Suprapubic skin (tissue), 4 donors: ENCODE measurements at places on chromosomes 5 and 9. TPM values are rescaled to one million over a fixed set of nuclear protein-coding genes. Genes with fewer than 3 reads are reported as not detected.
A peak's percentile ranks its signal among the peaks of the same experiment; 100 is the strongest.

KCNT1 gene
- total RNA-seq: not detected

C9orf153 gene
- not detected for total RNA-seq

- no peaks in the 10 kb centered on the region for H3K36me3 ChIP-seq
- no peak overlapping the region for H3K4me3 ChIP-seq
- DNase-seq: no peak
- no peaks in the 10 kb centered on the region for H3K27me3 ChIP-seq
- no peak overlapping the region for H3K27ac ChIP-seq
- peaks cover 6% of the 10 kb centered on the region for H3K4me1 ChIP-seq
Measured at GRCh38 chr9:13367784-13368183, 88.3 kb upstream of the MPDZ start.

LCN9 gene
- total RNA-seq: not detected

GRCh38 chr5:179229331-179229831 is 115.9 kb downstream of the ADAMTS2 start:
- H3K27me3 ChIP-seq: no peaks in the 10 kb centered on the region
- H3K36me3 ChIP-seq: no peaks in the 10 kb centered on the region
- no peak overlapping the region for H3K4me3 ChIP-seq
- DNase-seq: peak; percentile 47
- H3K27ac ChIP-seq: no peak overlapping the region

ATP10B gene
- 28.5 TPM for total RNA-seq

GCNT4 gene
- total RNA-seq: 4.3 TPM

PCDHGA5 gene
- 3.8 TPM for total RNA-seq

NLN gene
- 12.8 TPM for total RNA-seq
